ENCODE measurements at places on chromosomes 1 and 21.

DNA sequence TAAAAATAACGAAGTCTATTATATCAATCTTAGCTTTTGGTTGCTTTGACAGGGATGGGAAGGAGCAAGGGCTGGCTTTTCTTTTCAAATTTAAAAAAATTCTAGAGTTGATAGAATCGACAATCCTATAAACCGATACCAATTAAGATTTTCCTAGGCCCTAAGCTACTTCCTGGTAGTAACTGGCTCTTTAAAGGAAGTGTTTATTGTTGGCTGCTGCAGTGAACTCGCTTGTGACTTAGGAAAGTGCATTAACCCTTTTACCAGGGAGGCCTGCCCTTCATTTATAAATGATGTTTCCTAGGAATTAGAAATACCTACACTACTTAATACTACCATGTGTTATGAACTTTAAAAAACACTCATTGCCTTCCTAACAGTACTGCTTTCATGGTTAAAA is 33.2 kb downstream of the ATP5PF start:
- DNase-seq, result no peak

DNA sequence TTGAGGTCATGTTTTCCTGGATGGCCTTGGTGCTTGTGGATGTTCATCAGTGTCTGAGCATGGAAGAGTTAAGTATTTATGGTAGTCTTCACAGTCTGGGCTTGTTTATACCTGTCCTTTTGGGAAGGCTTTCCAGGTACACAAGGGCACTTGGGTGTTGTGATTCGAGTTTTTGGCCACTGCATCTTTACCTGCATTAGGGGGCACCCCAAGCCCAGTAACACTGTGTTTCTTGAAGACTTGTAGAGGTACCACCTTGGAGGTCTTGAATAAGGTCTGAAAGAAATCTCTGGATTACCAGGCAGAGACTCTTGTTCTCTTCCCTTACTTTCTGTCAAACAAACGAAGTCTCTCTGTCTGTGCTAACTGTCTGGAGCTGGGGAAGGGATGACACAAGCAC is 34.4 kb upstream of the ROR1 start:
- DNase-seq, result no peak

DNA sequence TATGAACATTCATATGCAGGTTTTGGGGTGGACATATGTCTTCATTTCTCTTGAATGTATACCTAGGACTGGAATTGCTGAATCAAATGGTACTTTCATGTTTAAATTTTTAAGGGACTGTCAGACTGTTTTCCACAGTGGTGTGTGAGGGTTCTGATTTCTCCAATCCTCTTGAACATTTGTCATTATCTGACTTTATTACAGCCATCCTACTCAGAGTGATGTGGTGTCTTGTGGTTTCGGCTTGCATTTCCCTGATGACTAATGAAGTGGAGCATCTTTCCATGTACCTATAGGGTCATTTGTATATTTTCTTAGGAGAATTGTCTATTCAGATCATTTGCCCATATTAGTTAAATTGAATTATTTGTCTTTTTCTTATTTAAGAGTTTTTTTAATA is 35.4 kb upstream of the ZNF281 start:
- DNase-seq, result no peak

- DNase-seq, result no peak
Observed at GRCh38 chr1:89938171-89939055, 56.5 kb upstream of the ZNF326 start.

DNA sequence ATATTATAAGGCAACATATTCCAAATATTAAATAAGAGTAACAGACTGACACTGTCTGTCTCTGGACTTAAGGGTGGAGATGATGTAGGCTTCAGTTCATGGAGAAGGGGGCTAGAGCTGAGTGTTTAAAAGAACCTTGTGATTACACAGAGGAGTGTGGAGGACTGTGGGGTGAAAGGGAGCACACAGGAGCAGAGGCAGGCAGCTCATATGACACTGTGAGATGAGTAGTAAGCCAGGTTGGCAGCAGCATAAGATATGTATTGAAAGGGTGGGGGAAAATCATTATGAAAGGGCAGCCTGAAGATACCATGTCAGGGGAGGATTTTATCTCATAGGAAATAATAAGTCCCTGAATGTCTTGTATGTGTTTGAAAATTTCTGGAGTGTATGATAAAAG is 104.5 kb downstream of the AK5 start:
- DNase-seq, result no peak

GRCh38 chr21:36104317-36105300 is 30.3 kb upstream of the CBR3 start:
- peak; percentile 18 for DNase-seq

Measured in activated effector memory CD4-positive, alpha-beta T cell treated with Interleukin-2 at 50 U/mL for 16 hours (primary cell).